ENCODE measurements at places on chromosomes 1 and 21. TPM values are rescaled to one million over a fixed set of nuclear protein-coding genes. Genes with fewer than 3 reads are reported as not detected.

DNA sequence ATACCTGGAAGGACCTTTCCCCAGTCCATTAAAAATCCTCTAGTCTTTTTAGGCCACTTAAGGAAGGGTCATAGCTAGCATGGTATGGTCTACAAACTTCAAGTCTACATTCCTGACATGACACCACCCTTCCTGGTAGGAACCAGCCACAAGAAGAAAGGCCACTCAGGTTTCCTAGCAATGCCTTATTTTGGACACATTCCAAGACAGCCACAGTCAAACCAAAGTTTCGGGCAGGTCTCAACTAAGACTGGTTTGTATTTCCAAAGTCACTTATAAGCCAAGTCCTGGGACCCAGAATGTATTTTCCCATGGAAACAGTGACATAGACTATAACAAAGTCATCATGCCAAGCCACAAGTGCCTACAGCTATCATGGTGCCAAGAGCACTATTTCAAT is 50.6 kb upstream of the SLC44A3 start:
- DNase-seq = no peak
- H3K27ac ChIP-seq = no peak overlapping the region
- H3K36me3 ChIP-seq = peaks cover 2% of the 10 kb centered on the region
- H3K4me1 ChIP-seq = no peaks in the 10 kb centered on the region
- no peaks in the 10 kb centered on the region for H3K27me3 ChIP-seq

DNA sequence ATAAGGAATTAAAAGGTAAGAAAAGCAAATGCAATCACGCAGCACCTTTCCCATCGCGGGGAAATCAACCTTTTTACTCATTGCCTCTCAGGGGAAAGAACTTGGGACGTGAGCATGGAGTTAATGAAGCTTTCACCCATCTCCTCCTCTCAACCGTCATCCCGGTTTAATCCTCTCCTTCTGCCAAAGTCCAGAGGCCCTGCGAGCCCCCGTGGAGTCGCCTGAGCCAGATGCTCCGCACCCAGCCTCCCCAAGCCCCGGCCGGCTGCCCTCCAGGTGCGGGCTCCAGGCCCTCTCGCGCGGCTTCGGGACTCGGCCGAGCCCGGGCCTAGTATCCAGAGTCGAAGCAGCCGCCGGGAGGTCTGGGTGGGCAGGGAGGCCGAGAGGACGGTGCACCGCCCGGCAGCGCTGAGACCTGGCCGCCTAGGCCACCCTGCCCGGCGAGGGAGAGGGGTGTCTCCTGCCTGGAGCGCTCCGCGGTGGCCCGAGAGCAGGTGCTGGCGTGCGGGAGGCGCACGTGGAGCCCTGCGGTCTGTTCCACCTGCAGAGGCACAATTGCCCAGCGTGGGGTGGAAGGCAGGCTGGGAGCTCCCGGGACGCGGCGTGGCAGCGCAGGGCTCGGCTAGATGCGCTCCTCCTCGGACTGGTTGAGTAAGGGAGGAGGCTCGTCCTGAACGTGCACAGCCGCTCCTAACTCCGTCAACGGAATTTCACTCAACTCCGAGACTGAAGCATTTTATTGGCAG is 218.5 kb downstream of the SDCCAG8 start:
- H3K36me3 ChIP-seq = no peaks in the 10 kb centered on the region
- no peak overlapping the region for H3K4me3 ChIP-seq
- no peaks in the 10 kb centered on the region for H3K27me3 ChIP-seq
- H3K4me1 ChIP-seq = peaks cover 5% of the 10 kb centered on the region
- H3K27ac ChIP-seq = no peak overlapping the region
- peak; percentile 66 for DNase-seq

The FCRL2 gene
- total RNA-seq = not detected

The NTNG1 gene
- total RNA-seq = 1.0 TPM

The OR2W3 gene
- total RNA-seq = not detected

The NGF gene
- not detected for total RNA-seq
